ENCODE measurements at places on chromosomes 13 and 19. TPM values are rescaled to one million over a fixed set of nuclear protein-coding genes. Genes with fewer than 3 reads are reported as not detected.

DNA sequence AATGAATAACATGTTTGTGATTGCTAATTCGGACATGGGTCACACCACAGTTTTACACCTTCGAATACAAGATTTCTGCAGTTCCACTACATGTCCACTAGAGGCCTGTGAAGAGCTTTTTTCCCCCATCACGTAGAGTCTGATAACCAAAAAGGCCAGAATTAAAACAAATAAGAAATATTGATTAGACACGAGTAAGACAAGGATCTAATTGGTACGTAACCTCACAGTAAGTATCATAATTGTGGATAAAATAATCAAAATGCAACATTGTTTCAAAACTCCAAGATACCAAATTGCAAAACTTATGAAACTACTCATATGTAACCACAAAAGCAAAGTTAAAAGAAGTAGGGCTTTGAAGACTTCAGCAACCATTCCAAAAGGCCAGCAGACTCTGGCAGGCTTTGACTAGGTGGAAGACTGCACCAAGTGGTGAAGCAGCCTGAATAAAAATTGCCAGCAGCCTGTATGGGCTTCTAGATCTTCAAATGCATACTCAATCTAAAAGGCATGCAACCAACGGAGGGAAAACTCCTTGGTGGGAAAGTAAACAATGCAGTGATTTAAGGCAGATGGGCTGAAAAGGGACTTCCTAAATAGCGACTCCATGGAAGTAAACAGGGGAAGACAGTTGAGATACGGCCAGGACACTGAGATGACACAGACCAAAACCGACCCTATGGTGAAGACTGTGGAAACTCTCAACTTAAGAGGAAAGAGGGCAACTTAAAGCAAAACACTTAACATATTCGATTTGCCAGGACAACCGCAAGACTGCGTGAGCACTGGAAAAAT lies 56.7 kb downstream of the STARD13 start:
- DNase-seq: peak; percentile 68

The ALOX5AP gene
- total RNA-seq: 1.2 TPM

The ZNF100 gene
- total RNA-seq: 8.3 TPM

The SLC7A9 gene
- not detected for total RNA-seq

GRCh38 chr13:78029901-78030300 lies 111.3 kb upstream of the EDNRB start:
- no peak for DNase-seq

DNA sequence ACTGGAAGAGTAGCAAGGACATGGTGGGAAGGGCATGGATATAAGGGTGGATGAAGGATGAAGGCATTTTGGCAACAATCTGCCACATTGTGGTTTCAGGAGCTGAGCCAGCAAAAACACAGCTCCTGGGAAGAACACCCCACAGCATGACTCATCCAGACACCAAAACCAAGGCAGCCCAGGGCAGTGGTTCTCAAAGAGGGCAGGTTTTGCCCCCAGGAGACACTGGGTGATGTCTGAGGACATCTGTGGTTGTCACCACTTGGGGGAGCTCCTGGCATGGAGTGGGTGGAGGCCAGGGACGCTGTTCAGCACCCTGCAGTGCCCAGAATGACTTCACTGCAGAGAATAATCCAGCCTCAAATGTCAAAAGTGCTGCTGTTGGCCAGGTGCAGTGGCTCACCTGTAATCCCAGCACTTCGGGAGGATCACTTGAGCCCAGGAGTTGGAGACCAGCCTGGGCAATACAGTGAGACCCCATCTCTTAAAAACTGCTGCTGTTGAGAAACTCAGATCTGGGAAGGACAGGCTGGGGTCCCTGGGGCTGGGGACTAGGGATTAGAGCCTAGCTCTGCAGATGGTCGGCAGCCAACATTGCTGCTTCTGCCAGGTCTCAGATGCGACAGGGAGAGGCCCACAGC lies 16.1 kb downstream of the ZFR2 start:
- peak; percentile 92 for DNase-seq

DNA sequence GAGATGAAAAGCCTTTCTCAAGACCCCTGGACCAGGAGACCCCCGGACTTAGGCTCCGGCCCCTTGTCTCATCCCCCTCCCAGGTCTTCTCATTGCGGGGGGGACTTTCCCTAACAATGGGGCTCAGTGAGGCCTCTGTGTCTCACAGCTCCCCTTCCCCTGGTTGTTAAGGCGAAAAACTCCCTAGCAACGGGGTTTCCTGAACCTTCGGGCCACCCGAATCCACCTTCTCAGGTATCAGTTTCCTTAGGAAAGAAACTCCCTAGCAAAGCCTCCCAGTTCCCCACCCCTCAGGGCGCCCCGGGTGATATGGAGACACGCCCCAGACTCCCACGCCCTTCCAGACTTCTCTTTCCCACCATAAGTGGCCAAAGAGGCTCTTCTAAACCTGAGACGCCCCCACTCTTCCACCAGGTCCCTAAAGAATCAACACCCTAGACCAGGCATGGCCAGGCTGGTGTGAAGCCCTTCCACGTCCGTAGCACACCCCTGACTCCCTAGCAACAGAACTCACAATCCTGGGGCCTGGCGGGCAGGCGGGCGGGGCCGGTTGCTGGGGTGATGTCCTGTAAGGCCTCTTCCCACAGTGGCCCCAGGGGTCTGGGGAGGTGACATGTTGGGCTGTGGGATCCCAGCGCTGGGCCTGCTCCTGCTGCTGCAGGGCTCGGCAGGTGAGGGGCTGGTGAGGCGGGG lies at the start of gene TMEM190:
TSS of gene TMEM190 (plus strand) at position 586 of the 693 bp plus-strand sequence. CDS start at position 614, 28 bp downstream.
- no peak for DNase-seq

DNA sequence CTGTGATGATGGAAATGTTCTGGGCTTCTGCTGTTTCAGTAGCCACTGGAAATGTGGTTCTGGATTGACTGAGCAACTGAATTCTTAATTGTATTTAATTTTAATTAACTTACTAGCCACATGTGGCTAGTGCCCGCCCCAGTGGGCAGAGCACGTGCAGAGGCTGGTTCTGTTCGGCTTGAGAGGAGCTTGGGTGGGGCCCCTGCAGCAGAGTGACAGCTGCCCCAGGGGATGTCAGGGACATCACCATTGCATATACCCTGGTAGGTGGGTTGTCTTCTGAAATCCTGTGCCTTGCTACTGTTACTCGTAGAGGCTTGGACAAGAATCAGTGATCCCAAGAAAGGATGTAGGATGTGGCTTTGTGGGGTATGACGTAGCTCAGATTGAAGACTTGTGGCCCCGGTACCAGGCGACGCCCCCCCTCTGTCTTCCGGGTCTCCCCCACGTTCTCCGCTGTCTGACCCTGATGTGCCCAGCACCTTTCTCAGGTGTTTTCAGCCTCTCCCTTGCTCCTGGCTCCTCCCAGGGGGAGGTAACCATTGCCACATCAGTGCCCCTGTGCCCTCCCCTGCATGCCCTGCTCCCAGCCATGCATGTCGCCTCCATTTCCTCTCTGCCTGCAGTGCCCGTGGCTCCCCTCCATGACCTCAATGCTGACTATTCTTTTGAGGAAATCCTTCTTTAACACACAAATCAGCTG lies 102.6 kb upstream of the RNF113B start:
- no peak for DNase-seq

- peak; percentile 12 for DNase-seq
Measured at GRCh38 chr13:64675255-64675892, 2554.8 kb downstream of the PCDH9 start.

- DNase-seq: peak; percentile 27
Measured at GRCh38 chr19:44623626-44624025, 10.3 kb downstream of the IGSF23 start.

- DNase-seq: peak; percentile 7
Measured at GRCh38 chr13:40306817-40307216, 359.6 kb downstream of the FOXO1 start.

- DNase-seq: no peak
Measured at GRCh38 chr13:93413972-93414717, 187.5 kb downstream of the GPC6 start.

The TMPRSS9 gene
- not detected for total RNA-seq

DNA sequence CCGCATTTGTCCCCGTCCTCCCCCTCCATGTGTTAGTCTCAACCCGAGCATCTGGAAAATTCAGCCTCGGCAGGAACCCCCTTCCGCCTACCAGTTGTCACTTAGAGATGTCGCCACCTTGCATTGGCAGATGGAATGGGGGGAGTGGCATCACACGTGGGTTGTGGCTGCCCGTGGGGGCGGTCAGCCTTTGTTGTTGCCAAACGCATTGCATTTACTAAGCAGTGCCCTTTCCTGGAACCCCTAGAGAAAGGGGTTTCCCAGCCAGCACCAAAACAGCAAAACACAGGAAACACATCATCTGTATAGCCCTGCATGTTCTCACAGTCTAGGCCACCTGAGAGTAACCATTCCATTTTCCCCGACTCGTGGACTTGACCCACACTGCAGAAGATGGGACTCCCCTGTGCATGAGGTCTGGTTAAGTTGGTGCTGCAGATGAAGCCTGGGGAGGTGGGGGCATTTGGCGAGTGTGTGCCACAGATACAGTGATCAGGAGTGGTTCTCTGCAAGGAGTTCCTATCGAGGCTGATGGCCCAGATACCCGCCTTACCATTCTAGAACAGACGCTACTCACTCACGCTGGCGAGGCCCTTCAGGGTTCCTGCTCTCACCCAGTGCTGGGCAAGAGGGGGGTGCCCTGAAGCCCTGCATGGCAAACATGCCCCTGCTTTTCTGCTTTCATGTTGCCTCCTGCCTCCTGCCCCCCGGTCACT lies 38.3 kb downstream of the TMED1 start:
- no peak for DNase-seq

GRCh38 chr19:51107406-51108065 lies 673 bp downstream of the CTU1 start:
- peak; percentile 17 for DNase-seq

- DNase-seq: no peak
Measured at GRCh38 chr19:51889934-51890333, 2.2 kb upstream of the ZNF577 start.

GRCh38 chr19:49870309-49870901 lies 3.0 kb upstream of the PNKP start:
- DNase-seq: no peak

The PTGIR gene
- total RNA-seq: not detected

- no peak for DNase-seq
Measured at GRCh38 chr19:2720777-2721569, at the start of gene DIRAS1. Gene DIRAS1 (minus strand): TSS chr19:2721372. CDS start chr19:2717806, 3,566 bp downstream.

- no peak for DNase-seq
Measured at GRCh38 chr13:52798770-52799430, 49.5 kb downstream of the PCDH8 start.

- peak; percentile 51 for DNase-seq
Measured at GRCh38 chr13:38350114-38350617, 515 bp downstream of the UFM1 start.

The ZNF229 gene
- total RNA-seq: 3.2 TPM

- DNase-seq: no peak
Measured at GRCh38 chr13:57128909-57129308, 11.8 kb upstream of the PRR20A start.

DNA sequence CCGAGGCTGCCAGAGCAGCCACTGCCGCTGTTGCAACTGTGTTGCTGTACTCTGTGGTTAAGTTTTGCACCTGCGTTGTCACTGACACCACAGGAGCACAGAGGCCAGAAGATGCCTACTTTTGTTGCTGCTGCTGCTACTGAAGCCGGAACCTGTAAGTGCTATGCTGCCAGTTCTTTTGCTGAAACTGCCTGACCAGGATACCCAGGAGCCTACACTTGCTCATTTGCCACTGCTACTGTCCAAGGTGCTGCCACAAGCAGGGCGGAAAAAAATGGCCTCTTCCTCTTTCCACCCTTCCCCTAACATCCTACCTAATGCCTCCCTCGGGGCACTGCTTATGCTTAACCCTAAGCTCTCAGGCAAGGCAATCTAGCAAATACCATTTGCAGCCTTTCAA lies 29.0 kb upstream of the NBEA start:
- DNase-seq: peak; percentile 4

DNA sequence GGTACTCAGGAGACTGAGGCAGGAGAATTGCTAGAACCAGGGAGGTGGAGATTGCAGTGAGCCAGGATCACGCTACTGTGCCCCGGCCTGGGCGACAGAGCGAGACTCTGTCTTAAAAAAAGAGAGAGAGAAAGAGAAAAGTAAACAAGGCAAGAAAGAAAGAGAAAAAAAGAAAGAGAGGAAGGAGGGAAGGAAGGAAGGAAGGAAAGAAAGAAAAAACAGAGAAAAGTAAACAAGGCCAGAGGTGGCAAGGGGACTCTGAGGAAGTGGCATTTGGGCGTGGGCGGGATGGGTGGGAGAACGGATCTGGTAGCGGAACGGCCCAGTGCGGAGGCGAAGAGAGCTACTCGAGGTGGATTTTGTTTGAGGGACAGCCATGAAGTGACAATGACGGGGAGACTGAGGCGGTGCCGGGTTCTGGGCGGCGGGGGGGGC lies 7.5 kb upstream of the ARRDC2 start:
- DNase-seq: no peak

Measured in LHCN-M2 (cell line).